ENCODE measurements at places on chromosomes 13 and 19. TPM values are rescaled to one million over a fixed set of nuclear protein-coding genes. Genes with fewer than 3 reads are reported as not detected.

Gene SLC6A16
- total RNA-seq: 1.5 TPM

Gene ZNF443
- total RNA-seq: 1.0 TPM

Gene ZNF814
- 21.4 TPM for total RNA-seq

Gene KIR3DL2
- total RNA-seq: not detected

Gene PGPEP1
- 26.5 TPM for total RNA-seq

Gene TMEM255B
- under 0.01 TPM for total RNA-seq

Gene SHISA7
- not detected for total RNA-seq

Gene PCDH20
- under 0.01 TPM for total RNA-seq

Gene ATXN8OS
- total RNA-seq: not detected

Gene OR7G3
- total RNA-seq: not detected

Gene CDC42EP5
- 4.7 TPM for total RNA-seq

Gene GPR183
- under 0.01 TPM for total RNA-seq

Gene SMIM24
- total RNA-seq: not detected

Gene OR7D2
- not detected for total RNA-seq

Gene ZNF723
- total RNA-seq: not detected

Gene FCAR
- total RNA-seq: not detected

Gene BCAM
- 5.5 TPM for total RNA-seq

Gene ZNF175
- 4.3 TPM for total RNA-seq

Gene ENOX1
- total RNA-seq: 3.1 TPM

Gene TINCR
- not detected for total RNA-seq

Gene MEIOSIN
- under 0.01 TPM for total RNA-seq

All from melanocyte of skin (primary cell).